Epithelial cell of proximal tubule (primary cell): ENCODE measurements at places on chromosomes 4 and X.

- no peak for DNase-seq
Measured at GRCh38 chr4:76200771-76201231, 12.8 kb downstream of the SCARB2 start.

GRCh38 chr4:1027915-1028238 is 16.5 kb downstream of the FGFRL1 start:
- no peak for DNase-seq

- no peak for DNase-seq
Measured at GRCh38 chr4:118866442-118866841, 22.2 kb upstream of the SYNPO2 start.

DNA sequence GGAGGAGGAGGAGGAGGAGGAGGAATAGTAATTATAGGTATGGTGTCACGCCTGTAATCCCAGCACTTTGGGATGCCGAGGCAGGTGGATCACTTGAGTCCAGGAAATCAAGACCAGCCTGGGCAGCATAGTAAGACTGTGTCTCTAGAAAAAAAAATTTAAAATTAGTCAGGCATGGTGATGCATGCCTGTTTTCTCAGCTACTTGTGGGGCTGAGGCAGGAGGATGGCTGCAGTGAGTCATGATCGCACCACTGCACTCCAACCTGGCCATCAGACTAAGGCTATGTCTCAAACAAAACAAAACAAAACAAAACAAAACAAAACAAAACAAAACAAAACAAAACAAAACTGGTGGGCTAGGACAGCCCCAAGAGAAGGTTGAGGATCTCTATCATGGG is 3.0 kb downstream of the STARD8 start:
- no peak for DNase-seq

GRCh38 chr4:72500214-72500613 is 68.8 kb downstream of the ADAMTS3 start:
- DNase-seq: no peak

- no peak for DNase-seq
Measured at GRCh38 chr4:171644430-171645057, 168.7 kb upstream of the GALNTL6 start.

DNA sequence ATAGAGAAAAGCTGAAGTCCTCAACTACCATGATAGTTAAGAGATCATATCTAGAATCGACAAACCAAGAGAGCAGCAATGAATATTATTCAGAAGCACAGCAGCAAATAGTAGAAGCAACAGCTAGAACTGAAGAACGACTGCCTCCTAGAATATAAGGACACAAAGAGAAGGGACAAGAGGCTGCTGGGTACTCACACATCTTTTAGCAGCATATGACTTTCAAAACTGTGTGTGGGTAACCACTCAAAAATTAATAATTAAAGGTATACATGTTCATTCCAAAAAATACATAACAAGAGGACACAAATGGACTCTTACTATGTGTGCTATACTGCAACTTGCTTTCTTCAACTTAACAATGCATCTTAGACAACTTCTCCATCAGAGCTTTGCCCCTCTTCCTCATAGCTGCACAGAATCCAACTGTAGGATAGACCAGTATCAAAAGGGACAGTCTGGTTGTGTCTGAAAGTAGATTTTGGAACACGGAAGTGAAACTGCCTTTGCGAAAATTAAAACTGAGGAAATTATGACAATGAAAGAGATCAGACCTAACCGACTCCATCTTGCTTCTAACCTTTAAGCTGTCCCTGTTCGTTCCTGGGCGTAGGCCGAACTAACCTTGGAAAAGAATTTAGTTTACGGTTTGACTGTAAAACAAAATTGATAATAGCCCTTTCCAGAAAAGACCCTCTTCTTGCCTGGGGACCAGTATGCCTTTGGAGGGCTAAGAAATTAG is 125.7 kb downstream of the SH3KBP1 start:
- DNase-seq: no peak

- DNase-seq: no peak
Measured at GRCh38 chrX:119573840-119574393, 446 bp upstream of the UBE2A start.

DNA sequence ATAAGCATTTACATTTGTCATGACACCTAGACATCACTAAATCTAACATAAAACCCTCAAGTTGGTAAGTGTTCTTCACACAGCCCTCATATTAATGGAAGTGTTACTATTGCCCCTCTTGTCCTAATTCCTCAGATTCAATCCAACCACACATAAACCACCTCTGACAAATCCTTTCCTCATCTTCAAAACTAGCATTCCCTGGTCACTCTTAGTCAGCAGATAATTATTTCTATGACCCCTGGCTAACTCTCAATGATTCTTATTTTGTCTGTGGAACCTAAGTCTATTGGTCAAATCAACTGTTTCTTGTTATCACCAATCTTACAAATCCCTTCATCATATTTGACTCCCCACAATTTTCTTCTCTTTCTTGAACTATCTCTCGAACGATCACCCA is 168.6 kb downstream of the PPP3CA start:
- no peak for DNase-seq

DNA sequence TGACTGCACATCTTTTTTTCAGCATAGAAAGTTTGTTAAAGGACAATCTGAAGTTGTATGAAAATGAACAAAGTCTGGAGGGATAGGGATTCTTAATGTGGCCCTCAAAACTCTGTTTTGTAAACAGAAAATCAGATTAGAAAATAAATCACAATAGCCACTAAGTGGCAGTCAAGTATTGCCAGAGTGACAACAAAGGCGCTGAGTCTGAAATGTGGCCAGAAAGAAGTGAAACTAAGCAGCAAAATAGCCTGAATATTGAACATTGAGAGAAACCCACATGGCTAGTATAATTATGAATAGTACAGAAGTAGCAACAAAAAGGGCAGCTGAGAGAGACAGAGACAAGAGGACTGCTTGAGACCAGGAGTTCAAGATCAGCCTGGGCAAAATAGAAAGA is 81.1 kb upstream of the CT45A1 start:
- DNase-seq: no peak

GRCh38 chr4:180558427-180558826 is 1684.8 kb upstream of the TENM3 start:
- DNase-seq: no peak

DNA sequence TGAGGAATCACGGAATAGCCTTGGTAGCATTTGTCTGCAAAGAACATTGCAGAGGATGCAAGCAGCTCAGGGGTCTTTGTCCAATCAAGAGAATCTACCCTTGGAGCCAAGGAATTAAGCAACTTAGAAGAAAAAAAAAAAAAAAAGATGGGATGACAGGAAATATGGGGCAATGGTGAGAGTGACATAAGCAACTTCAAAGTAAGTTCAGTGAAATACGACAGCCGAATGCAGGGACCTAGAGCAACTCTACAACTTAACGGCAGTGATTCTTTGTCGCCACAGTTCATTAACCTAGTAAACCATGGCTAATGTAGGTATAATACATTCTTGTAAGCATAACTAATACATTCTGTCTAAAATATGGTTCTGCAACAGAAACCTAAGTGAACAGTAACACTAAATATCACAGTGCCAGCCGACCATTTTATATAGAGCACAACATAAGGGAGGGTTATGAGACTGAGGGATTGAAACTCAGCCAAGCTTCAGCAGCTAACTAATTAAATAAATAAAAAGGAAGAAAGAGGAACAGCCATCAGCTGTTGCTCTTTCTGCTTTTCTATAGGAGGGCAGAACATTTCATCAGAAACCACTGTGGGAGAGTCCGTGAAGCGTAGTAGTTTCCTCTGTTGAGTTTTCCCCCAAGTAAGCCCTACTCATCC is 74.7 kb downstream of the PPARGC1A start:
- DNase-seq: no peak

DNA sequence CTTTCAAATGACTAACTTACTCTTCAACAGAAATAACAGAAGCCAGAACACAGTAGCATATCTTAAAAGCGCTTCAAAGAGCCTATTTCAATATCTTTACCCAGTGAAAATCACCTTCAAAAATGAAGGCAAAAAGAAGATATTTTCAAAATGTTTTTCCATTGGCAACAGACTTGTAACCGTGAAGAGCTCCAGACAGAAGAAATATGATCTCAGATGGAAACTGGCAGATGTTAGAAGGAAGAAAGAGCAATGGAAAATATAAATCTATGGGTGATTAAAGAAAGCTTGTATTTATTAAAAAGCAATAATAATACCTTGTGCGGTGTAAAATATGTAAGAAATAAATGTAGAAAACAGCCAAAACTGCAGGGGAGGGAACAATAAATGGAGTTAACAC is 35.7 kb downstream of the PRKG2 start:
- DNase-seq: no peak

- DNase-seq: no peak
Measured at GRCh38 chr4:56426273-56426672, 9.1 kb downstream of the PPAT start.

DNA sequence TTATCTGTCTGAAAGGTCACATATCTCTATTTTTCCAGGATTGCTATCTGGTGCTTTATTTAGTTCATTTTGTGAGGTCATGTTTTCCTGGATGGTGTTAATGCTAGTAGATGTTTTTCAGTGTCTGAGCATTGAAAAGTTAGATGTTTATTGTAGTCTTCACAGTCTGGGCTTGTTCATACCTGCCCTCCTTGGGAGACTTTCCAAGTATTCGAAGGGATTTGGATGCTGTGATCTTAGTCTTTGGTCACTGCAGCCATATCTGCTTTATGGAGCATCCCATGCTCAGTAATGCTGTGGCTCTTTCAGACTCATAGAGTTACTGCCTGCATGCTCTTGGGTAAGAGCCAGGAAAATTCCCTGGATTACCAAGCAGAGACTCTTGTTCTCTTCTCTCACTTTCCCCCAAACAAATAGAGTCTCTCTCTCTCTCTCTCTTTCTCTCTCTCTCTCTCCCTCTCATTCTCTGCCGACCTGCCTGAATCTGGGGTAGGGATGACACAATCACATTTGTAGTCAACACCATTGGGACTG is 130.0 kb downstream of the AR start:
- no peak for DNase-seq

GRCh38 chr4:7795983-7796382 is 143.7 kb downstream of the AFAP1 start:
- no peak for DNase-seq

DNA sequence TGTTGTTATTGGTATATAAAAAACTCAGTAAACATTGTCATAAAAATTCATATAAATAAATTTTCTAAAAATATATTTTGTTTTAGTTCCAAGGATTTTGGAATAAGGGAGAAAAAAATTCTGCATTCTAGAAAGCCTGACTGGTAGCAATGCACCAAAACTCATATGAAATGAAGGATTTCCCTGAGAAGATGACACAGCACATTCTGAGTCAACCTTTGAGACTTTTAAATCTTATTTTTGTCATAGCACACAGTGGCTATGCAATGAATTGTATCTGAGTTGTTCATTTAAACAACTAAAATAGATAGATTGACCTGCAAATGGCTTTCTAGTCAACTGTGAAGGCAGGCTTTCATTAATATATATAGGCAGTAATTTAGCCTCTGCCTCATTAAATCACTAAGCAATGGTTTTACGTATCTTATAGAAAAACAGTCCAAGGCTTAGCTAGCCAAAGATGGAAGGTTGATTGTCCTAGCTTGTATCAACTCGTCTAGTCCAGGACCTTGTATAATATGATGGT is 239.1 kb upstream of the NEIL3 start:
- DNase-seq: no peak

- no peak for DNase-seq
Measured at GRCh38 chr4:8314691-8315255, 45.2 kb downstream of the HTRA3 start.

- no peak for DNase-seq
Measured at GRCh38 chr4:135344492-135344891, 1142.9 kb upstream of the PABPC4L start.

DNA sequence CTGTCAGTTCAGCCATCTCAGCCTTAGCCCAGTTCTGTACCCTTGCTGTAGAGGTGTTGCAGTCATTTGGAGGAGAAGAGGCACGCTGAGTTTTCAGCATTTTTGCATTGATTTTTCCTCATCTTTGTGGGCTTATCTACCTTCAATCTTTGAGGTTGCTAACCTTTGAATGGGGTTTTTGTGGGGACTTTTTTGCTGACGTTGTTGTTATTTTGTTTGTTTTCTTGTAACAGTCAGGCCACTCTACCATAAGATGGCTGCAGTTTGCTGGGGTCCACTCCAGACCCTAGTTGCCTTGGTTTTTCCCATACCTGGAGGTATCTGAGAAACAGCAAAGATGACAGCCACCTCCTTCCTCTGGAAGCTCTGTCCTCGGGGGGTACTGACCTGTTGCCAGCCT is 22.8 kb upstream of the TMEM271 start:
- no peak for DNase-seq

DNA sequence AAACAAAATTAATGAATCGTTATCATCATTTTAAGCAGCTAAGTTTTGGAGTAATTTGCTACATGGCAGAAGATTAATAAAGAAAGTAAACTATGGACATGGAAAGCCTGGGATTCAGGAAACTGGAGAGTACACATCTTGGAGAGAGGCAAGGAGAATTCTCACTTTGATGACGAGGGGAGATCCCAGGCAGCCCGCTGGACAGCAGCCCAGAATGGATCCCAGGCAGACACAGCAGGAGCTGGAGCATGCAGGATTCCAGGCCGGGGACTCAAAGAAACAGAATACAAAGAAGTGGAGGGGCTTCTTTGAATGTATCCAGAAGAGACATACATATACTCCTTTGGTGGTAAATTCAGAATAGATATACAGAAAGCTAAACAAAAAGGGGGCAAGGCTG is 118.0 kb upstream of the ATP6AP2 start:
- DNase-seq: no peak

DNA sequence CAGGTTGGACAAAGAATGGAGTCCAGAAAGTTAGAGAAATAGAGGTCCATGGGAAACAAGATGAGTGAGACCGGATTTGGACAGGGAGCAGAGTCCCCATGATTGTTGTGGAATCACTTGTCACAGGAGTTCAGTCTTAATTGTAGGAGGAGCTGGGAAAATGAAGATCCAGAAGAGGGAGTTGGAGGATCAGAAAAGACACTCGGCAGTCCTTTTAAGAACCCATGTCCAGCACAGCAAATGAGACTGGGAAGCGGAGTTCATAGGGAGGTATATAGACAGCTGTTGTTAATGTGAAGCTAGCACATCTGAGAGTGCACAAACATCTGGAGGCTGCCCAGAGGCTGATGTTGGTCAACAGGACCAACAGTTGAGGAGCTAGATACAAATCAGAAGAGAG is 111.4 kb upstream of the RXFP1 start:
- no peak for DNase-seq

DNA sequence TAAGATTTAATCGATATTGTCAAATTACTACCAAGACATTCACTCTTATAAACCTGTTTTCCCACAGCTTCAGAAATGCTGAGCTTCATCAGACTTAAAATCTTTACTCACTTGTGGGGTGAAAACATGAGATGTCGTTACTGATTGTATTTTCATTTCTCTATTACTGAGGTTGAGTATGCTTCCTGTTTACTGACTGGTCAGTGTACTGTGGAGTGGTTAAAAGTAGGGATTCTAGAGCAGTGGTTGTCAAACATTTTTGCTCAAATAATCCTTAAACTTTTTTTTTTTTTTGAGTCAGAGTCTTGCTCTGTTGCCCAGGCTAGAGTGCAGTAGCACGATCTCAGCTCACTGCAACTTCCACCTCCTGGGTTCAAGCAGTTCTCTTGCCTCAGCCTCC is 50.3 kb downstream of the NSUN7 start:
- DNase-seq: no peak
